Urothelium cell line (cell line): ENCODE measurements at places on chromosomes 5 and 9.

DNA sequence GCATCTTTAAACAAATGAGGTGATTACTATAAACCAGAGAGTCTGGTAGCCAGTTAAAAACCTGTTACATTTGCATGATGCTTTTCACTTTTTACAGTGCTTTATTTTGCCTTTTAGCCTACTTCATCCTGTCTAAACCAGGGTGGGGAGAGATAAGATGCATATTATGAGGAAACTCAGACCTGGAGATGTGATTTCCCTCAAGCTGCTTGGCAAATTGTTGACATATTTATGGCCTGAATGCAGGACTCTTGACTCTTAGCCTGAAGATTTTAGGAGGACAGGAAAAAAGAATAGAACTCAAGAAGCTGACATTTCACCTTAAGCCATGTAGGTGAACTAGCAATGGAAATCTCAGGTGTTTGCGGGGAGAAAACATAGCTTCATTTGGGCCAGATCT, 202.8 kb downstream of the NMUR2 start:
- no peak for DNase-seq

GRCh38 chr9:108056084-108056804, 566.7 kb upstream of the KLF4 start:
- DNase-seq: no peak

DNA sequence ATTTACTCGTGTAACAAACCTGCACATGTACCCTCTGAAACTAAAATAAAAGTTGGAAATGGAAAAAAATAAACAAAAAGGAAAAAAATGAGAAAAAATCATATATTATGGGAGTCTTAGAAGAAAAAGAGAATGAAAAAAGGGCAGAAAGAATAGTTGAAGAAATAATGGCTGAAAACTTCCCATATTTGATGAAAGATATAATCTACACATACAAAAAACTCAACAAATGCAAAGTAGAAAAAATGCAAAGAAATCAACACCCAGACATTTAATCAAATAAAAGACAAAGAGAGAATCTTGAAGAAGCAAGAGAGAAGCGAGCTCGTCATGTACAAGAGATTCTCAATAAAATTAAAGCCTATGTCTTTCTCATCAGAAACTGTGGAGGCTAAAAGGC, 73.8 kb downstream of the SLC25A46 start:
- no peak for DNase-seq

GRCh38 chr5:171080186-171080938, 218.5 kb downstream of the RANBP17 start:
- no peak for DNase-seq

DNA sequence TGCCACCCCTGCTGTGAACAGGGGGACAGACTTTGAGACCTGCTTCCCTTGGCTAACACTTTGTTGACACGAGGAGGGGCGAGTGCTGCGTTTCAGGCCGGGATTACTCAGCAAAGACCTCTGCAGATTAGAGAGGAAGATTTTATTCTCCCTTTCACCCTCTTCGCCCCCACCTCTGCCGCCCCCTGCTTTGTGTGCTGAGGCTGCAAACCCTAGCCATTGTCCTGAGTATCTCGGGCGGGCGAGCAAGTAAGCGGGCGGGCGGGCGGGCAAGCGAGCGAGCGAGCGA, 6.0 kb downstream of the ISL1 start:
- no peak for DNase-seq

GRCh38 chr9:37801287-37801850, 772 bp downstream of the DCAF10 start:
- DNase-seq: peak; percentile 36

- DNase-seq: no peak
Measured at GRCh38 chr5:56523790-56524575, 290.9 kb upstream of the ANKRD55 start.

- no peak for DNase-seq
Measured at GRCh38 chr5:33238826-33239695, 201.7 kb upstream of the TARS1 start.

- DNase-seq: no peak
Measured at GRCh38 chr9:130207241-130207992, 35.2 kb downstream of the NCS1 start.

DNA sequence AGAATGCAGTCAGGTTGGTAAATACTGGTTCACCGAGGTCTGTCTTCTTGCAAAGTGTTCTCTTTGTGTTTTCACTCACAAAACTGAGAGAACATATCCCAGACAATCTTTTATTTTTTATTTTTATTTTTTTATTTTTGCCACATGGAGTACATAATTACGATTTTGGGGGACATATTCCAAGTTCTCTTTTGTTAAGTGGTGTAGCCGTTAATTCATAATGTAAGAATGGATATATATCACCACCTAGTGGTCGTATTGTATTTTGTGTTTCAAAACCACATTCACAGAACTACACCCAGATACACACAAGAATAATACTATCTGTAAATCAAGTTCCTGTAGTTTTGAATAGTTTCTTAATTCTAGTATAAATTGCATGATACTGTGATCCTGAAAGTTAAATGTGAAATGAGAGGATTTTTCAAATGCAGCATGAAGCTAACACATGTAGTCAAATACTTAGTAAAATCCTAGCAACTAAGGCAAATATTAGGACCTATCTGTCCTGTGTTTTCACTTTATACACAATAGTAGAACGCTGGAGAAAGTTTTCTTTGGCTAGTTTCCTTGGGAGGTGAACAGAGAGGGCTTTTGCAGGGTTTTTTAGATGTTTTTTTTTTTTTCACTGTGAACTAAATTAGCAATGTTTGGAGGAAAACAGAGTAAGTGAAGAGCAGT, 92.7 kb downstream of the VCAN start:
- DNase-seq: peak; percentile 25

DNA sequence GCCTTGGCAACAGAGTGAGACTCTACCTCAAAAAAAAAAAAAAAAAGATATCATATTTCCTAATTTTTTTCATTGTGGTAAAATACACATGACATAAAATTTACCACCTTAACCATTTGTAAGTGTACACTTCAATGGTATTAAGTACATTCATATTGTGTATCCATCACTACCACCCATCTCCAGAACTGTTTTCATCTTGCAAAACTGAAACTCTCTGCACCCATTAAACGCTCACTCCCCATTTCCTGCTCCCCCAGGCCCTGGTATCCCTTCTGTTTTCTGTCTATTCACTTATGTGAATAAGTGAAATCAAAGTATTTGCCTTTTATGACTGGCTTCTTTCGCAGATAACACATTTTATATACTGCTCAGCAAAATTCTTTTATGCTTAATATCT, 12.8 kb downstream of the LRRC8A start:
- no peak for DNase-seq

GRCh38 chr5:149427374-149427773, 48.3 kb upstream of the IL17B start:
- no peak for DNase-seq

GRCh38 chr9:133443248-133443647, 16.5 kb upstream of the CACFD1 start:
- no peak for DNase-seq

GRCh38 chr5:139108063-139108824, 89.9 kb downstream of the SIL1 start:
- DNase-seq: peak; percentile 52

- no peak for DNase-seq
Measured at GRCh38 chr5:124180875-124181461, 565.5 kb downstream of the ZNF608 start.

DNA sequence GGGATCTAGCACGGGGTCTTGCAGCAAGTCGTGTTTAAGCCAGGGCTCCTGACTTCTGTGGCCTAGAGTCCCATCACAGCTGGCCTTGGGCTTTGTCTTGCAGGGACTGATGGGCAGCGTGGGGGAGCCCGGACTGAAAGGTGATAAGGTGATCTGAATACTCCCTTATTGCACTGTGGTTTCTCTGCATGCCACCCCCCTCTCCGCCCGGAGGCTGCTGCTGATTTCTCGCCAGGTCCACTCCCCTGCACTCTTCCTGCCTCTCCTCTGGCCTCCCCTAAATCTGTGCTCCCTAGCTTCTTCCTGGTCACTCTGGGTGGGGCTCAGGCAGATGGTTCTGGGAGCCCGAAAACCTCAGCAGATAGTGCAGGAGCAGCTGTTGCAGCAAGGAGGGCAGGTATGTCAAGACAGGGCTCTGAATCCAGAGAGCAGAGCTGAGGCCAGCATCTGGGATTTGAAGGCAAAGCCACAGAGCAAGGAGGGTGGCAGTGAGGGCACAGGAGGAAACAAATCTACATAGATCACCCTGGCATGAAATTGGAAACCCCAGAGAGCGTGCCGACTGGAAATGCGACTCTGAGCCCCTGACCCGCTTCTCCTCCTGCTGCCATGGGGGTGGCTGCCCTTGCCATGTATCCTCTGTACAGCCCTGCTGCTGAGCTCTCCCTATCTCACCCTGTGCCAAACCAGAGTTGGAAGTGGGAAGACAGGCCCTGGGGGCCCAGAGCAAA, 76.5 kb downstream of the COL27A1 start:
- DNase-seq: no peak

- peak; percentile 47 for DNase-seq
Measured at GRCh38 chr5:141040093-141040770, 10.9 kb upstream of the PCDHB1 start.

- DNase-seq: no peak
Measured at GRCh38 chr5:107889387-107889786, 218.7 kb upstream of the EFNA5 start.

DNA sequence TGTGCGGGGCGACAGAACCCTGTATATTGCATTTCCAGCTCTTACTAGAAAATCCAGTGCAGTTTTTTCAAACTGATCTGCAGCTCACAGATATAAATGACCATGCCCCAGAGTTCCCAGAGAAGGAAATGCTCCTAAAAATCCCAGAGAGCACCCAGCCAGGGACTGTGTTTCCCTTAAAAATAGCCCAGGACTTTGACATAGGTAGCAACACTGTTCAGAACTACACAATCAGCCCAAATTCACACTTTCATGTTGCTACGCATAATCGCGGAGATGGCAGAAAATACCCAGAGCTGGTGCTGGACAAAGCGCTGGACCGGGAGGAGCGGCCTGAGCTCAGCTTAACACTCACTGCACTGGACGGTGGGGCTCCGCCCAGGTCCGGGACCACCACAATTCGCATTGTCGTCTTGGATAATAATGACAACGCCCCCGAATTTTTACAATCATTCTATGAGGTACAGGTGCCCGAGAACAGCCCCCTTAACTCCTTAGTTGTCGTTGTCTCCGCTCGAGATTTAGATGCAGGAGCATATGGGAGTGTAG, 786 bp downstream of the PCDHB5 start:
- no peak for DNase-seq

DNA sequence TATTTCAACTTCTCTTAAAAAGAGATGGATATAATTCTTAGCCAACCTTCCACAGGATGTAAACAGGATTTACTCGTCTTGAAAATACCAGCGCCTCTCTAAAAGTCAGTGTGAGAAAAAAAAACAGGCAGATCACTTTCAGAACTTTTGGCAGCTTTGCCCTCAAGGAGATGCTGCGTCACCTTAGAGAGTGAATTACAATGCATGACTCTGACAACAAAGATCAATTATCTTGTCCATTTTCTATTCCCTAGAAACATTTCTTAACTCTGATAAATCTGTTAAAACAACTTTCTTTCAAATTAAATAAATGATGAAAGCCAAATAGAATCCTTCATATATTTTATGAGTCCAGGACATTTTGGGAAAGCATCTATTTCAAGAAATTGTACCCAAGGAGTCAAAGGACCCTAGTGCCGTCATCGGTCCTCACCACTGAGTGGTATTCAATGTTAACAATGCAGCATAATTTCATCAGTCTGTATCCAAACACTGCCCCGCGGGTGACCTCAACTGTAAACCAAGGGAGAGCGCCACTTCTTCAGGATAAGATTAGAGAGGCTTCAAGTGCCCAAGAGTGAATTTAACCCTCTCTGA, 536.0 kb downstream of the PDE4D start:
- DNase-seq: no peak

DNA sequence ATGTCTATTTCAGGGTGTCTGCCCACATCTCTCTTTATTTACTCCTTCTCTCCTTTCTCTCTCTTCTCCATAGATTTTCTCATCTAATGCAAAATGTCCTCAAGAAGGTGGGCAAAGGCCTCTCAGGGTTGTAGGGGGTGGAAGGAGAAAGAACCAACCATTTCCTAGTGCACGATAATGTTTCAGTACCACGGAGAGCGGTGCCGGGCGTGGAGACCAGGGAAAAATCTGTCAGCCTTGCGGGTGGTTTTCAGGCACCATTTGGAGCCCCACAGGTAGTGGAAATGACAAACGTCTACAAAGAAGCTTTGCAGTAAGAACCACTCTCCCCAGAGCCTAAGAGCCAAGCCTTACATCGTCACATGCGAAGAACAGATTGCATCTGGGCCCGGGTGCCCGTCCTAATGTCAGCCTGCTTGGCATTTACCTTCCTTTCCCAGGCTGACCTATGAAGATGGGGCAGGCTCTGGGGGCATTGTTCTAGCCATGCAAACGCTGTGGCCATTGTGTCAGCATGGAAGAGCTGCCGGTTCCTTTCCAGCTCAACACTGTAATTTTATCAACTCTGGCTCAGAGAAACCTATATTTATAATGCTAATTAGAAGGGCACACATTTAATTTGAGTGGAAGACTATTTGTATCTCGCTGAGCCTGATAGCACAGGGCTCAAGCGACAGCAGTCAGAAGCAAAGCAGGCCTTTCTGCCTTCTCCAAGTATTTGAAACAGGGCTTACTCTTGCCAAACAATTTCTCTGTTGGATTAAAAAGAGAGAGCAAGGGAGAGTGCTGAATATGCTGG, 430.1 kb upstream of the WWC1 start:
- peak; percentile 18 for DNase-seq

GRCh38 chr5:156178117-156178516, 148.8 kb upstream of the SGCD start:
- DNase-seq: no peak

- DNase-seq: peak; percentile 6
Measured at GRCh38 chr5:131171276-131171810, 599 bp downstream of the LYRM7 start.

GRCh38 chr5:134439210-134439654, 27.6 kb upstream of the CDKN2AIPNL start:
- peak; percentile 65 for DNase-seq

DNA sequence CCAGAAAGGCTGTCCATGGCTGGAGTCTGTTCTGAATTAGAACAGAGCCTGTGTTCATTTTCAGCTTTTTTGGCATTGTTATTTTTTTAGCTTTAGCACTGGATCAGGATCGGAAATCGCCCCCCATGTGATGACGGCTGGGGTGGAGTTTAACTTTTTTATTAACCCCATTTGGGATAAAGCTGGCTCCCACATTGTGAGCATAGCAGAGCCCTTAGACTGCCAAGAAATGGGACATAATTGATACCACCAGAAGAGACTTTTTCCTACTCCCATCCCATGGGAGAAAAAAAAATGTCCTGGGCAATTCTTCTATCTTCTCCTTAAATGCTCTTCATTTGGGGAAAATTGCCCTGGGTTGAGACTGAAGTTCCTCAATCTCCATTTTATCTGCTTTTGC, 52.4 kb downstream of the SLIT3 start:
- DNase-seq: no peak
